SIG-M5 (cell line): ENCODE measurements at places on chromosomes 7 and 10.

GRCh38 chr7:74343281-74344131 lies 54.3 kb downstream of the CLIP2 start:
- DNase-seq: no peak

DNA sequence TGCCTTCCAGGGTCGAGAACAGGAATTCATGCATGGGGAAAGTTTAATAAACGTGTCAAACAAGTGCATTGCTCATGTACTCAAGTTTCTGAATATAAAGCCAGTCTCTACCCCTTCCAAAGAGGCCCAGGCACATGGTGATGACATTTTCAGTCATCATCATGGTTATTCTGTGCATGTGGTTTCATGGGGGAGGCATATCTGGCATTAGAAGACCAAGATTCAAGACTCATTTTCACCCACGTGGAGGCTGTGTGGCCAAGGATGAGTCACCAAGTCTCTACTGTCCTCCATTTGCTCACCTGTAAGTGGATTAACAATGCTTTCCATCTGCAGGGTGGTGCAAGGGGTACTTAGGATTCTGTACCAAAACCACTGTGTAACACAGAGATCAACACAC lies 34.0 kb upstream of the CNPY1 start:
- DNase-seq: no peak

- no peak for DNase-seq
These were observed 351.9 kb downstream of the CXCL12 start for GRCh38 chr10:44033008-44033407.

- DNase-seq: no peak
These were observed 166.0 kb upstream of the COL1A2 start for GRCh38 chr7:94228678-94229077.

- DNase-seq: no peak
These were observed 990.3 kb upstream of the ZNF722 start for GRCh38 chr7:63008366-63008765.

- DNase-seq: no peak
These were observed 11.3 kb downstream of the FAM221A start for GRCh38 chr7:23691320-23691719.

- no peak for DNase-seq
These were observed 787 bp downstream of the MAGI2 start for GRCh38 chr7:79452495-79453265.

- no peak for DNase-seq
These were observed 169.3 kb downstream of the GRID1 start for GRCh38 chr10:86197166-86197790.

- no peak for DNase-seq
These were observed 80.6 kb downstream of the GSAP start for GRCh38 chr7:77335581-77335980.

DNA sequence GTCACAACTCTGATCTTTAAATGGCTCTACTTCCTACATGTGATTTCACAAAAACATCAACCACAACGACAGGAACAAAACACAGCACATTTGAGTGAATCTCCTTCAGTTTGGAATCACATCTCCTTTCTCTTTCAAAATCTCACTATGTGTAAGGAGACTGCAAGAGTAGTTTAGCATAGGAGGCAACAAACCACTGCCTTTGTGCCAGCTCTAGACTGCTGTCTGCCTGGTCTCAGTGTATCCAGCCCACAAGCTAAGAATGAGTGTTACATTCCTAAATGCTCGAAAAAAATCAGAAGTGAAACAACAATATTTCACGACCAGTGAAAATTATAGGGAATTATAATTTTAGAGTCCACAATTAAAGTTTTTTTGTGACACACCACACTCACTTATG lies 217.0 kb upstream of the STEAP4 start:
- DNase-seq: no peak

- DNase-seq: no peak
These were observed 75.9 kb downstream of the LANCL2 start for GRCh38 chr7:55441002-55441401.

DNA sequence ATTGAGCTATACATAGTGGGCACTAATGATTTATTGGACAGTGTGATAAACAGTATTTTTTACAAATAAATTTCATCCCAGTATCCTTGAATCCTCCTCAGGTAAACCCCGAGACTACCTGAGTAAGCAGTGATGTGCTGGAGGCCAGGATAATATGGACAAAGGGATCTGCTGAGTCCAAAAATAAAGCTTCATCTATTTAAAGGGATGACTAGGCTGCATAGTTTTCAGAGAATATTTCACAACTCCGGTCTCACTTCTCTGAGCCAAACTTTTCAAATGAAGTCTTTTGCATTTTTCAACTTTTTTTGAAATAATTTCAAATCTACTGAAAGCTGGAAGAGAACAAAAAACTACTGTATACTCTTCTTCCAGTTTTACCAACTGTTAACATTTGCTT lies 2.5 kb downstream of the ACTR3B start:
- no peak for DNase-seq

DNA sequence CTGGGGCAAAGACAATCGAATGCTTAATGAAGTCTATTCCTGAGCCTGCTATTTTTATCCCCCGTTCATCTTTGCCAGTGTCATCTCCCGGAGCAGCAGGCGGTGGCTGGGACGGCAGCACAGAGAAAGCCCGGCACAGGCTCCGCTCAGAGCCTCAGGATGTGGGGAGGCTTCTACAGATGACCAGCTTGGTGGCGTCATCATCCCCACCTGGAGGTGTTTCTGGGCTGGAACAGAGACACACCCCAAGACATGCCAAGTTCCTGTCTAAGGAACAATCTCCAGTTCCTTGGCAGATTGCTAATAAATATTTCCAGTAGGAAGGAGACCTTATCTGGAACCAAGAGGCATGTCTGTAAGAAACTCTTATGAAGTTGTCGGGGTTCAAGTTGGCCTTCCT lies 552.4 kb upstream of the MGMT start:
- no peak for DNase-seq

DNA sequence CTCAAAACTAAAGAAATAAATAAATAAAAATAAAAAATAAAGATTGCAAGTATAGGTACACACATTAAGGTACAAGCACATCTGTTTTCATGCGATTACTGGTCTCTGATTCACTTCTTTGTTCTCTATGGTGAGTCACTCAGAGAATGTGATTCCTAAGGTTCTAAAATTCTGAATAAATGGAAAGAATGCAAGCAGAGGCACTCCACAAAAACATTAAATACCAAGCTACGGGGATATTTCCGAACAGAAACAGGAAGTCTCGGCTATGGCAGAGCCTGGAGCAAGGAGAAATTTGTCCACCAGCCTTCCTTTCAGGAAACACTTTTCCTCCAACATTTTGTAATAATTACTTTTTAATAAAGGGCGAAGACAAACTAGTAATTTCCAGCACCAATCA lies 1.4 kb downstream of the VOPP1 start:
- no peak for DNase-seq

GRCh38 chr10:11746883-11747539 lies 4.8 kb downstream of the ECHDC3 start:
- peak; percentile 15 for DNase-seq

DNA sequence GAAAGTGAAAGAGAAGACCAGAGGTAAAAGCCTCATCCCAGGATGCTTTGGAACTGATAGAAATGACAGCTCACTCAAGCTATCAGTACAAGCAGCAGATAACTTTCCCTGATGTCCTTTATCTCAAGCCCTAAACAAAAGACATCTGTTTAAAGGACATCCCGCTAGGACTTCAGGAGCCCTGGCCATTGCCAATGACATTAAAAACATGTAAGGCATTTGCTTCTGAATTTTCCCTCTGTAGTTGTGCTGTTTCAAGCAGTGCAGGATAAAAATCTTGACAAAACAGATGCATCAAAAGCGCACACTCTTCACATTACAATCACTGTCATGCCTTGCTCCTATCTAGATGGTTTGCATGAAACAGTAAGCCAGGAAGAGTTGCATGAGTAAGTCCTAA lies 159.8 kb downstream of the AOAH start:
- DNase-seq: no peak

DNA sequence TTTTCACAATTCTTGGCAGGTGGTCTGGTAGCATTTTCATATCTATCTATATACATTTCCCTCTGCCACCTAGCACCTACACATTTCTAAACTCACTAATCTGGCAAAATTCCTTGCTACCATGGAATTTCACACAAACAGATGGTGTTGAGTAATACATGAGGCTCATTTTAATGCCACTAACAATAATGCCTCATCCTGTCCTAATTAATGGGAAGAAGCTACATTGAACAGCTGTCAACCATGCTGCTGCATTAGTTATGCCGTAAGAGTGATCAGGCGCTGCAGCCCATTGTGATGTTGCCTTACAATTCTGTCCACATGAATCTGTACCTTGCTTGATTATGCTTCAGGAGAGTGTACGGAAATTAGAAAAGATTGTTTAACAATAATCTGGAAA lies 23.2 kb downstream of the COL1A2 start:
- DNase-seq: no peak

- DNase-seq: no peak
These were observed 42.3 kb upstream of the PNLIPRP3 start for GRCh38 chr10:116385311-116385710.

- no peak for DNase-seq
These were observed 638 bp downstream of the EGR2 start for GRCh38 chr10:62815381-62816075.
